Foreskin keratinocyte (primary cell): ENCODE measurements at places on chromosomes 6 and 20.

GRCh38 chr6:4889701-4890100, 113.5 kb downstream of the CDYL start:
- DNase-seq, result no peak

DNA sequence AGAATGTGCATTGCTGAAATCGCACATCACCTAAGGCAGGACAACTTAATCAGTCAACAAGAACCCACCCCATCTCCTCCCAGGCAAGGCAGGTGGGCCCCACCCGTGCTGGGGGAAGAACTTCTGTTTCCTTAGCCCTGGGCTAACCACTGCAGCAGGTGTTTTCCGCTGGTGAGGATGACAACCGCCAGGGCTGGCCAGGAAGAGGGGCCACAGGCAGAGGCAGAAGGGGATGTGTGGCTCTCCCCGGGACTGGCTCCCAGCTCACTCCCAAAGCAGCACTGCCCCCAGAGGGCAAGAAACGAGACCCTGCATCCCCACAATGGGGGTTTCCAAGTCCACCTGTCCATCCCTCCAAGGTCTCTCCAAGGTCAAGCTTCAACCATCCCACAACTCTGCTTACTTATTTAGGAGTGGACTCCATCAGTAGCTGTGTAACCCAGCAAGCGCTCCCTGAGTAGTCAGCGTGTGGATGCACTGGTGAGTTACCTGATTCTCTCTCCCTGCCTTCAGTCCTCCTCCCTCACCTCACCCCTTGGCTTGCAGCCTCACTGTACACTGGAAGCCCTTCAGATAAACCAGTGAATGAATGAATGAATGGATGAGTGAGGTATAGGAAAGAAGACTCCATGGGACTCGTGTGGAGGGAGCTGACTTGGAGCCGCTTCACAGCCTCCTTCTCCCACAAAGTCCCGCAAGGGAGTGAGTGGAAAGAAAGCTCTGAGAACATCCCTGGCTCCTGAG, 168.2 kb upstream of the CST7 start:
- no peak for DNase-seq

- DNase-seq, result no peak
Observed at GRCh38 chr20:48681873-48682426, 145.8 kb downstream of the PREX1 start.

- no peak for DNase-seq
Observed at GRCh38 chr6:163404825-163405265, 9.7 kb upstream of the QKI start.

- no peak for DNase-seq
Observed at GRCh38 chr6:25058441-25058840, 122.7 kb upstream of the RIPOR2 start.

GRCh38 chr6:111718990-111719389, 113.3 kb upstream of the TRAF3IP2 start:
- no peak for DNase-seq

GRCh38 chr6:20400456-20401204, 1.0 kb upstream of the E2F3 start:
- DNase-seq, result peak; percentile 39

DNA sequence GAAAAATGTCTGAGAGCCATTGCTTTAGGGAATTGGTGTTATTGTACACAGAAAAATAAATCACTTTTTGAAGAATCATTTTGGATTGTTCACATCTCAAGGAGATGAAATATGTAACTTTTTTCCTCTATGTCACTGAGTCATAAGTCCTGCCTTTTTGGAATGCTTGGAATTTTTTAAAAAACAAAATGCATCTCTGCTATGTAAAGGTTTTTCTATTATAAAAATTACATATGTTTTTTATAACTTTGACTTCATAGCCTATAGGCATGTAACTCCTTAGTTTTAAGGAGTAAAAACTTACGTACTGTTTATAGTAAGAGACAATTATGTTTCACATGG, 8.7 kb downstream of the RNF144B start:
- no peak for DNase-seq

- DNase-seq, result no peak
Observed at GRCh38 chr6:6333501-6333900, 13.0 kb upstream of the F13A1 start.

- no peak for DNase-seq
Observed at GRCh38 chr6:24861934-24862333, 63.2 kb upstream of the ARMH2 start.

GRCh38 chr6:34318499-34319470, 70.0 kb upstream of the SMIM29 start:
- DNase-seq, result no peak

DNA sequence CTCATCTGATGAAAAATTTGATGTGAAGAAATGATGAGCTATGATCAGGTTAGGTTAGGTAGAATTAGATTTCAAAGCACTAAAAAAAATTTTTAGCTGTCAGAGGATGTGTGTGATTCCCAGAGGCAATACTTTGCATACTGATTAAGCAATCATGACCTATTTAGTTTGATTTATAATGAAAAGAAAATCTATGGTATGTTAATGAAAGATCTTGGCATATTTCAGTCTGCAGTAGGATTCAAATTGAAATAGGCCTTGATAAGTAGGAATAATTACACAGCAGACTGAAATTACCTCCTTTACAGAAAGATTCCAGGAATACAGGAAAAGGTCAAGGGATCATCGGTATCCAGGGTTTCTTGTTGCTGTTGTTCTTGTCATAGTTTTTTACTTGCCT, 69.3 kb downstream of the HDDC2 start:
- no peak for DNase-seq

GRCh38 chr6:91926827-91927226, 1340.0 kb upstream of the MAP3K7 start:
- DNase-seq, result no peak

DNA sequence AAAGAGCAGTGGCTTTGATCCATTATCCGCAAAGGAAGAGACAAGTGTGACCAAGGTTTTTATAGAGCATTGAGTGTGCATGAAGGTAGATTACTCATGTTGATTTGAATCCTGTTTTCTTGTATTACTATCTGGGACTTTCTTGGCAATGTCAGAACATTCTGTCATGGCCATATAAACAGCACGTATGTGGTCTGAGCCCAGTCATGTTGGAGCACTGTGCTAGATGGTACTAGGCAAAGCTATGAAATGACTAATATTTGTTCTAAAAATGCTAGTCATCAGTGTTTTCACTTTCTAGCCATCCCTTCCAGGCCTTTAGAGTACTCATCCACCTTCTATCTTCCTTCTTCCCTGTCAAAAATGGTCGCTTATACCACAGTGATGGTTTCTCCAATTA, 278.6 kb upstream of the FLRT3 start:
- peak; percentile 57 for DNase-seq

GRCh38 chr6:43746613-43747102, 23.4 kb upstream of the VEGFA start:
- no peak for DNase-seq

GRCh38 chr20:24917797-24918578, 31.1 kb upstream of the CST7 start:
- no peak for DNase-seq

- DNase-seq, result no peak
Observed at GRCh38 chr20:12211361-12211760, 293.7 kb downstream of the BTBD3 start.

GRCh38 chr6:75643173-75643572, 41.5 kb downstream of the SENP6 start:
- no peak for DNase-seq

DNA sequence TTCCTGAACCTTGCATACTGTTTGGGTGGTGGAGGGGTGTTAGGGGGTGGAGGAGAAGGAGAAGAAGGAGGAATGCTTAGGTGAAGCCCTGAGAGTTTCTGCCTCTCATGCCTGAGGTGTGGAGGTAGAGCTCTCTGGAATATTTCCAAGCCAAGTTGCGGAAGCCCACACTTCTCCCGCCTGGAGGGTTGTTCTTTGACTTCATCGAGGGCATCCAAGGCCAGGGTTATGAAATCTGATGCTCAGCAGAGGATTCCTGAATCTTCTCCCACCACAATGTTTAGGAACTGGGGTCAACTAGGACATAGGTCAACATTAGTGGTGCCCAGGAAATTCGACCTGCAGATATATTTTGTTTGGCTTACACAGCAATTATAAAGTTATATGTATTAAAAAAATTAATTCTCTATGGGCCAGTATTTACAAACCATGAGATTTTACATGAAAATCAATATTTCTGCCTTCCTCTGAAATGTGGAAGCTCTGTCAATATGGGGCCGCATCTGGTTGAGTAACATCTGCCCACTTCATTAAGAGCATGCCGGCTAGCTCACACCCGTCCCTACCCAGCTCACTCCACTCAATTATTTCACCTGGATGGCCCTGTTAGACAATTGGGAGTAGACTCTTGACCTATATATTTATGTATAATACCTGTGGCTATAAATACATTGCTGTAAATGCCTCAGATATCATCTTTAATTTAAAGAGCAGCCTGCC, 257.1 kb upstream of the ZFP64 start:
- DNase-seq, result no peak

DNA sequence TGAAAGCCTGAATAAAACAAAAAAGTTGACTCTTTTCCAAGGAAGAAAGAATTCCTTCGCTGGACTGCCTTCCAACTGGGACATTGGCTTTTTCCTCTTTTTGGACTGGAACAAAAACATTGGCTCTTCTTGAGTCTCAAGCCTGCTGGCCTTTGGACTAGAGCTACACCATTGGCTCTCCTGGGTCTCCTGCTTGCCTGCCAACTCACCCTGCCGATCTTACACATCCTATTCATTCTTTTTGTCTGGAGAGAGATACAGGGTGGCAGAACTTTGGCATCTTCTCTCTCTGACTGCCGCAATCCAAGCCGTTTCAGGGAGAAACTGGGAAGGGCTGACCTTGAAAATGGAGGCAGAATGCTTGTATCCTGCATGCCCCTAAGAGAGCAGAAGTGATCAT, 20.2 kb downstream of the DDO start:
- no peak for DNase-seq

- DNase-seq, result no peak
Observed at GRCh38 chr20:24683676-24684075, 214.2 kb downstream of the SYNDIG1 start.

DNA sequence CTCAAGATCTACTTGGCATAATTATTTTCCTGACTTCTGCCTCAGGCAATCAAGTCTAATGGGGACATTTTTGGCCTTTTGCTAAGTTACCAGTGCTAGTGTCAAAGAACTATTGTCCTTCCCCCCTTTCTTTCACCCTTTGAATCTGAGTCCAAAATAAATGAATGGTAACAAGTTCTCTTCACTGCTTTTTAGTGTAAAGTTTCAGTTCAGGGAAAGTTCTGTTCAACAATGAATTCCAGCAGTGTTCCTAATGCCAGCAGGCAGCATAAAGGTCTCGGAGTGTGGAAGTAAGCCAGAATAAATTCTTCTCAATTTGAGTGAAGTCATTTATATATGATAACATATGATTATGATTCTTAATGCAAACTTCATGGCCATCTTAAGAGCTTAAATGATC, 20.8 kb upstream of the TSPYL1 start:
- DNase-seq, result no peak

GRCh38 chr20:34179637-34180360, 61.4 kb upstream of the ASIP start:
- no peak for DNase-seq

GRCh38 chr20:5703681-5704101, 46.5 kb upstream of the SHLD1 start:
- no peak for DNase-seq

GRCh38 chr20:17795501-17796071, 95.8 kb downstream of the BANF2 start:
- no peak for DNase-seq
